ENCODE measurements at places on chromosomes 11 and 22. TPM values are rescaled to one million over a fixed set of nuclear protein-coding genes. Genes with fewer than 3 reads are reported as not detected.

The SLC17A6 gene
- total RNA-seq = not detected

The JAML gene
- not detected for total RNA-seq

The MMP27 gene
- 0.44 TPM for total RNA-seq

The DLG2 gene
- total RNA-seq = 4.4 TPM

The ARHGAP32 gene
- 13.2 TPM for total RNA-seq

The OR51E2 gene
- not detected for total RNA-seq

The PDE2A gene
- 0.58 TPM for total RNA-seq

The KCNQ1 gene
- under 0.01 TPM for total RNA-seq

The ANKK1 gene
- 0.15 TPM for total RNA-seq
